Body of pancreas (tissue), 4 donors: ENCODE measurements at places on chromosomes 2 and 18. TPM values are rescaled to one million over a fixed set of nuclear protein-coding genes. Genes with fewer than 3 reads are reported as not detected.
A peak's percentile ranks its signal among the peaks of the same experiment; 100 is the strongest.

The ADD2 gene
- 7.6 TPM for total RNA-seq

The MLPH gene
- total RNA-seq, result 30.3 TPM

The TEKT4 gene
- not detected for total RNA-seq

The CCT7 gene
- 88.7 TPM for total RNA-seq

The ZNF804A gene
- total RNA-seq, result not detected

The PLGLB2 gene
- total RNA-seq, result 1.8 TPM

The NETO1 gene
- total RNA-seq, result not detected

The SPDYA gene
- 0.26 TPM for total RNA-seq

The DCTN1 gene
- total RNA-seq, result 82.4 TPM

GRCh38 chr2:21258082-21258481, 134.3 kb downstream of the TDRD15 start:
- H3K4me3 ChIP-seq, result no peak overlapping the region
- no peaks in the 10 kb centered on the region for H3K27me3 ChIP-seq
- H3K27ac ChIP-seq, result no peak overlapping the region
- H3K4me1 ChIP-seq, result no peaks in the 10 kb centered on the region

DNA sequence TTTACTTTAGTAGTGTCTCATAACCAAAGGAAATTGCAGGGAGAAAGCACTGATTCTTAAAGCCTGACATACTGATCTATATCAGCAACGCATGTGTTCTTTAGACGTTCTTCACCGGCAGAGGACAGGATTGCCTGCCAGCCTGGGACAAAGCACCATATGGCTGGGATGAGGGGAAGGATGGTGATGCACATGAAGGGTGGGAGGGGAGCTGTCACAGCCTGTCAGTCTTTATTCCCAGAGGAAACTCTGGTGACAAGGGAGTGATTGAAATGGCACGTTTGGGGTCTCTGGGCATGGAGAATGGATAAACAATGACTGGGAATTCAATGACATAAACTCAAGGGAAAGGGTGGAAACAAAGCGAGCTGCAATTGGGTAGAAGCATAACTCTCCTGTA, 808.1 kb downstream of the DCC start:
- H3K27ac ChIP-seq, result no peak overlapping the region
- H3K4me3 ChIP-seq, result no peak overlapping the region
- H3K27me3 ChIP-seq, result no peaks in the 10 kb centered on the region
- no peaks in the 10 kb centered on the region for H3K4me1 ChIP-seq
- H3K36me3 ChIP-seq, result no peaks in the 10 kb centered on the region
- no peak for DNase-seq

DNA sequence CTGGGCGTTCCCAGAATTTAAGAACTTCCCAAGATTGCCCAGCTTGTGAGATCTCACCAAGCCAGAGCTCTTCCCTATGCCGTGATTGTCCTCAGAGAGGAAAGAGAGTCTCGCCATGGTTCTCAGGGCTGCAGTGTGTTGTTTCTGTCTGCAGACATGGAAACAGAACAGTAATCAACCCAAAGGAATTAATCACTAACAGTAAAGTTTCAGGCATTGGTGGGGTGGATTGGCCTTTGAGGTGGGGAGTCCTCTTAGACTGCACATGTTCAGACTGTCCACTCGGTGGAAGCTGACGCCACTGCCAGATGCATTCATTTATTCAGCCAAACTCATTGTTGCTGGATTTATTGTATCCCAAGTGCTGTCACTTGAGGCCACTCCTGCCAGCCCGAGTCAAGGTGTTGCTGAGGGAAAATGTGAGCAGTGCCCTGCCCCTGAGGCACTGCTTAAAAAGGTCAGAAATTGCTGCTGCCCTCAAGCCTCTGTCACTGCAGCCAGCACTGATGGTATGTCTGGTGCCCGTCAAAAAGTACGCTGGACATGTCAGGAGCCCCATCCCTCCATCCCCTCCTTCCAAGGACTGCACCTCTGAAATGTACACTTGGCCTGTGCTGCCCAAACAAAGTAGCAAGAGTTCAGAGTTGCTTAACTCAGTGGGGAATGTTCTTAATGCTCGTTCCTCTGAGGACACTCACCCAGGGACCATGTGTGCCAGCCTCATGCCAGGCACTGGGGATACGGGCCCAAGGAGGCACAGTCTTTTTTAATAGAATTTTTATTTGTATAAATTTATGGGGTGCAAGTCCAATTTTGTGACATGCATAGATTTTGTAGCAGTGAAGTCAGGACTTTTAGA, 201.0 kb downstream of the GLI2 start:
- no peak overlapping the region for H3K27ac ChIP-seq
- no peaks in the 10 kb centered on the region for H3K27me3 ChIP-seq
- peaks cover 17% of the 10 kb centered on the region for H3K4me1 ChIP-seq

DNA sequence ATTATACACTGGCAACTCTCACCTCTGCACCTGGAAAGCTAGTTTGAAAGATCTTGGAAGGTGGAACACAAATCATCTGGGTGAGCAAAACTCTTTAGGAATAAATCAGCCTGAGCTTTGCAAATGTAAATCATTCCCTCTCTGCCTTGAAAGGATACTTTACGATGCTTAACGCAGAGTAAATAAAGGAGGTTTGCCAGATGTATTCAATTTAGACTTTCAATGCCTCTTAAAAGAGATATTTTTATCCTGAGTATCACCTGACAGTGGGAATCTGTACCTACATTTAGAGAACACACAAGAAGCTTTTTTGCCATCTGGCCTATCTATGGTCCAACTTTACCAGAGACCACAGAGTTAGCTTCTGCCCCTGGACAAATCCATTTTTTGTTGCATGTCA, 983.2 kb upstream of the CDH2 start:
- H3K27me3 ChIP-seq, result no peaks in the 10 kb centered on the region
- no peak for DNase-seq
- no peak overlapping the region for H3K4me3 ChIP-seq
- no peaks in the 10 kb centered on the region for H3K36me3 ChIP-seq
- H3K27ac ChIP-seq, result no peak overlapping the region

- no peak overlapping the region for H3K27ac ChIP-seq
- no peaks in the 10 kb centered on the region for H3K36me3 ChIP-seq
- no peak overlapping the region for H3K4me3 ChIP-seq
- no peaks in the 10 kb centered on the region for H3K27me3 ChIP-seq
Measured at GRCh38 chr18:24982831-24983230, 369.1 kb downstream of the ZNF521 start.

DNA sequence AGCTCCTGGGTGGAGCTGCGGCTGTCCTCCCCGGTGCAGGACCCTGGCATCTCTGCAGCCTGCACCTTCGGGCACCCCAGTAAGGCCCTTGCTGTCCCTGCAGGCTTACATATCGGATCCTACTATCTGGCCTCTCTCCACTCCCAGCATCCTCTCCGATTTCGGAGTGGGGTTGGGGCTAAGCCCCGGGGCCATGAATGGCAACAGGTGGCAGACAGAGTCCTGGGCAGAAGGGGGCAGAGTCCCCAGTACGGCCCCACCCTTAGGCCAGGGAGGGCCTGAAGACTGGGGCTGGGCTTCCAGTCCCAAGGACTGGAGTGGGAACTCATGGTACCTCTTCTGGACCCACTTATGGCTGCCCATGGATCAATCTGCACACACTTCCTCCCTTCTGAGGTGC, 180.4 kb upstream of the MC4R start:
- no peak overlapping the region for H3K27ac ChIP-seq
- H3K4me3 ChIP-seq, result no peak overlapping the region
- H3K36me3 ChIP-seq, result no peaks in the 10 kb centered on the region
- no peaks in the 10 kb centered on the region for H3K4me1 ChIP-seq
- no peak for DNase-seq
- H3K27me3 ChIP-seq, result no peaks in the 10 kb centered on the region

- no peak overlapping the region for H3K4me3 ChIP-seq
- H3K27ac ChIP-seq, result no peak overlapping the region
- no peaks in the 10 kb centered on the region for H3K4me1 ChIP-seq
- H3K27me3 ChIP-seq, result no peaks in the 10 kb centered on the region
- DNase-seq, result peak; percentile 6
- H3K36me3 ChIP-seq, result no peaks in the 10 kb centered on the region
Measured at GRCh38 chr18:49944663-49945062, 131.3 kb upstream of the ACAA2 start.

GRCh38 chr18:39188278-39188677, 1622.7 kb upstream of the CELF4 start:
- no peaks in the 10 kb centered on the region for H3K4me1 ChIP-seq
- no peak overlapping the region for H3K4me3 ChIP-seq
- no peaks in the 10 kb centered on the region for H3K27me3 ChIP-seq
- H3K27ac ChIP-seq, result no peak overlapping the region
- DNase-seq, result no peak
- no peaks in the 10 kb centered on the region for H3K36me3 ChIP-seq

DNA sequence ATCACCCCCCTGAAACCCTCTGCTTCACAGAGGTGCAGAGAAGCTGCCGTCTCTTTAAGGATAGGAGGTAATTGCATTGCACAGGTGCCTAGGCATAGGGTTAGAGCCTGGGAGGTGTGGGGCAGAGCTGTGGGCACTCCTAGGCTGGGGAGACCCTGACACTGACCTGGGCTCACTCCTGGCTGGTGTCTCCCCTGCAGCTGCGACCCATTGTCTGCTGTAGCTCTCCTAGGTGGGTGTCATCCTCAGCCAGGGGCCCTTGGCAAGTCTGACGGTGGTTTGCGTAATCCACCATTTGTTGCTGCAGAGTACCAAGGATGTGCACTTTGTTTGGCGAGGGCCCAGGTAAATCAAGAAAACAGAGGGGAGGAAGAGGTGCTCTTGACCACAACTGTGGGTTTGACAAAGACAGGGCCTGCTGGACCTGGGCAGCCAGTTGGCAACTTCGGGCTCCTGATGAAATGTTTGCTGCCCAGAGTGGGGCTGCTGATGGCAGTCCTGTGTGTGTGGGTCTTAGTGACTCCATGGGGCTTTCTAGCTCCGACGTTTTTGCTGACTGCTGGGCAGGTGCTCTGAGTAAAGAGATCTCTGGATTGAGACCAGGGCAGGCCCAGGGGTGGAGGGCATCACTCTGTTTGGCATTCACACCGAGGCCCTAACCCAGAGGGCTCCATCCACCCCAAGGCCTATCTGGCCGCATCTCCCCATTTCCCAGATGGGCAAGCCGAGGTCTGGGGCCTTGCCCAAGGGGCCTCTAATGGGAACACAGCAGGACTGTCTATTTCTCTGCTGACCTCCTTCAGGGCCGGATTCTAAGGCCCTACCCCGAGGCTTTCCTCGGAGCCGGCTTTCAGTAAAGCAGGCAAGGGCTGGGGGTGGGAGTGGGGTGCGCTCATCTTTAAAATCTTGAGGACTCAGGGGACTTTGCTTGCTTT, 67.7 kb downstream of the EDAR start:
- no peak for DNase-seq
- no peak overlapping the region for H3K27ac ChIP-seq
- H3K4me3 ChIP-seq, result no peak overlapping the region
- H3K4me1 ChIP-seq, result no peaks in the 10 kb centered on the region

GRCh38 chr2:55885127-55885943, 38.2 kb downstream of the EFEMP1 start:
- no peaks in the 10 kb centered on the region for H3K27me3 ChIP-seq
- H3K36me3 ChIP-seq, result no peaks in the 10 kb centered on the region
- peaks cover 30% of the 10 kb centered on the region for H3K4me1 ChIP-seq
- DNase-seq, result no peak

GRCh38 chr18:6728331-6728730, 1.2 kb upstream of the ARHGAP28 start:
- DNase-seq, result no peak
- peak overlapping the region; percentile 93 for H3K27ac ChIP-seq
- peaks cover 36% of the 10 kb centered on the region for H3K4me1 ChIP-seq
- no peak overlapping the region for H3K4me3 ChIP-seq

DNA sequence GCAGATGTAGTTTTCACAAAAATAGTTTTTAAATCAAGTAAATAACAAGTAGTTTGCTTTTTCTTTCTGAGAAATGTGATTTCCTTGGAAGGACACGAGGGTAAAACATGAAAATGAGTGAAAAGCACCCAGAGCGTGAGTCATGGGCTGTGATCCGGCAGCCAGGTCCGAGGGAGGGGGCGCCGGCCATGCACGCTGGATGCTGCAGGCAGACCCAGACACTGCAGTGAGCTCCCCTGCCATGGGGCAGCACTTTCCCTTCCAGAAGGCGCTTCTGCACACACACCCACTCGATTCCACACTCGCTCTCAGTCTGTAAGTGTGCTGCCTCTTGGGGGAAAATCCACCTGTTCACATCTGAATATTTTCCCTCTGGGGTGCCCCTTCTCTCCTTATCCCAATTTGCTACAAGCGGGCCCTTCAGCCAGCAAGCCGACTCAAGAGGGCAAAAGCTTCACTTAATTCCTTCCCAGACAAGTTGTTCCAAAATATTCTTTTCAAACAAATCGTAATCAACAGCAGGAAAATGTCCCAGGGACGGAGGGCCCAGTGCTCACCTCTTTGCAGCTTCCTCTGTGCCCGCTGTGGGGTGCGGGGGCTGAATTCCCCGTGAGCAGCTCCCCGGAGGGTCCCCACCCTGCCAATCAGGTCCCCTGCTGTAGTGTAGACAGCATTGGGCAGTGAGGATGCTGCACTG, 87.0 kb upstream of the ID2 start:
- no peak overlapping the region for H3K27ac ChIP-seq
- H3K4me3 ChIP-seq, result no peak overlapping the region
- H3K36me3 ChIP-seq, result no peaks in the 10 kb centered on the region
- DNase-seq, result no peak
- no peaks in the 10 kb centered on the region for H3K27me3 ChIP-seq

DNA sequence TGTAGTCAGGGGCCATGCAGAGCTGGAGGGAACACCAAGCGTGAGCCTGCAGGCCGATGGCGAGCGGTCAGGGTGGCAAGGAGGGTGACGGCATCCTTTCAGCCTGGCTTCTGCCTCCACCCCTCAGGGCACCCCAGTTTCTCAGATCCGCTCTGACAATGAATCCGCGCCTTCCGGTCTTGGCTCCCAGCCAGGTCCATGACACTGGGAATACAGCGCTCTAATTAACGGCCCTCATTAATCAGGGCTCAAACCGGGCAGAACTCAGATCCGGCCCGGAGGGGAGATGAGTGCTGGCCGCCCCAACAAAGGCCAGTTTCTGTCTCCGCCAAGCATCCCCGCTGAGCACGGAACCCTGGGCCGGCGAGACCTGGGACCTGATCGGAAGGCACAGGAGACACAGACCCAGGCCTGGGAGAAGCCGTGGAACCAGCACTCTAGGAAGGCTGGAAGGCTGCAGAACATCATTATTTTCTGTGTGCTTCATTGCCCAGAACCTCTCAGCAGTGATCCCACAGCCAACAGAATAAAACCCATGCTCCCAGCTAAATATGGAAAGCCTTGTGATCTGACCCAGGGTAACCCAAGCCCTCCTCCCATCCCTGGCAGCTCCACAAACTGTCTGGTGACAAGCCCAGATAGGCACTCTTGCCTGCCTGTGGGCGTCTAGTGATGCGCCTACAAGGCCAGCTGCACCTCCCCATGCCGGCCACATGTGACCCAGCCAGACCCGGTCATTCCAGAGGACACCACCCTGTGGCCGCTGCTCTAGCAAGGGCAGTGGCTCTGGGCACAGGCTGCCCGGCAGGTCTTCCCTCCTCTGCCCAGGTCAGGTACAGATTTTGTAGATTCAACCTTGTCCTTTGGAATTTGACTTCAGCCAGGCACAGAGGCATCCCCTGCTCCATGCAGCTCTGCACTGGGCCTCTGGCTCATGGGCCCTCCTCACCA, 438.7 kb upstream of the MYT1L start:
- H3K27ac ChIP-seq, result no peak overlapping the region
- no peaks in the 10 kb centered on the region for H3K27me3 ChIP-seq
- H3K4me3 ChIP-seq, result no peak overlapping the region
- H3K4me1 ChIP-seq, result no peaks in the 10 kb centered on the region
